ENCODE measurements at places on chromosomes 2 and 18. TPM values are rescaled to one million over a fixed set of nuclear protein-coding genes. Genes with fewer than 3 reads are reported as not detected.

PLGLB1 gene
- 0.35 TPM for total RNA-seq

C2orf78 gene
- total RNA-seq: not detected

NFATC1 gene
- 80.8 TPM for total RNA-seq

L3MBTL4 gene
- 0.49 TPM for total RNA-seq

MFSD6 gene
- total RNA-seq: 38.2 TPM

SIX2 gene
- total RNA-seq: not detected

ONECUT2 gene
- total RNA-seq: 0.03 TPM

ANKRD29 gene
- total RNA-seq: not detected

LONRF2 gene
- total RNA-seq: 0.03 TPM

ABCG8 gene
- 0.05 TPM for total RNA-seq

DPP4 gene
- 8.6 TPM for total RNA-seq

DNA sequence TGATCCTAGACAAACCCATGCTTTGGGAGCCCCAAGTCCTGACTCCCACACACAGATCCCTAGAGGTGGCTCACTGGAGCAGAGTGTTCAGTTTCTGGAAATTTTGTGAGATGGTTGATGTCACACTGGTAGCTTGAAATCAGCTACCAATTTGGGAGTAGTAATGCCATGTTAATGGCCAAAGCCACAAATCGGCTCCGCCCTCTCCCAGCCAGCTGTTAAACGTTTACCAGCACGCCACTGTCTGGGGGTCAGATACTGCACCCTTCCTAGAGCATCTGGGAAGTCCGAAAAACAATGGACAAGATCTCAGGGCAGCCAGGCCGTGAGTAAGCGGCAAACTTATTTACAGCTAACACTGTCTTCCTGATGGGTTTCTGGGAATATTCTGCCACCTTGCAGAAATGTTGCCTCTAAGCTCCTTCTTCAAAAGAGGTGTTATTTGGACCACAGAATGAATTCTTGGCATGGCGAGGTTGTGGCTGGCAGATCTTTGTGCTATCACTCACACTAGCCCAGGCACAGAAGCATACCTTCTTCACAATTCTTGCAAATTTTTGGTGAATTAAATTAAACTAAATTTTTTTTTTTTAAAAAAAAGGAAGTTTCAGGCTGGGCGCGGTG lies 60.2 kb upstream of the FZD7 start:
- DNase-seq: no peak

DNA sequence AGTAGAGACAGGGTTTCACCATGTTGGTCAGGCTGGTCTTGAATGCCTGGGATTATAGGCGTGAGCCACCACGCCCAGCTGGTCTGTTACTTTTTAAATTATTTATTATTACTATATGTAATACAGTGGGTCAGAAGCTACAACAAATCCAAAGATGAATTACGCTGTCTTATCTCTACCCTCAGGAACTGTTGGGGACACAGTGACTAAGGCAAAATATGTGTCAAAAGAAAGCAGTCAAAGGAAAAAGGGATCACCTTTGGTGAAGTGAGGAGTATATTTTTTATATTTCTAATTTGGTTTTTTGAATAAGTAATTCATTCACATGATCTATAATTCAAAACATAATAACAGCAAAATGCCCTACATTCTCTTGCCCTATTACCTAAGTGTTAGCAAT lies 4.7 kb downstream of the CREB1 start:
- DNase-seq: no peak

DNA sequence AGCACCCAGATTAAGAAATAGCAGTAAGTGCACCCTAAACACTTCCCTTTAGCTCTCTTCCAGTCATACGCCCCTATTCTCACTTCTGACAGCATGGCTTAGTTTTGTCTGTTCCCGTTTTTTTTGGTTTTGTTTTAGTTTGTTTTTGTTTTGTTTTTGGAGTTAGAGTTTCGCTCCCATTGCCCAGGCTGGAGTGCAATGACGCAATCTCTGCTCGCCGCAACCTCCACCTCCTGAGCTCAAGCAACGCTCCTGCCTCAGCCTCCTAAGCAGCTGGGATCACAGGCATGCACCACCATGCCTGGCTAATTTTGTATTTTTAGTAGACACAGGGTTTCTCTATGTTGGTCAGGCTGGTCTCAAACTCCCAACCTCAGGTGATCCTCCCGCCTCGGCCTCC lies 2067.7 kb downstream of the SUCLG1 start:
- no peak for DNase-seq

- no peak for DNase-seq
These were observed 2.8 kb downstream of the WDR54 start for GRCh38 chr2:74424139-74424992.

DNA sequence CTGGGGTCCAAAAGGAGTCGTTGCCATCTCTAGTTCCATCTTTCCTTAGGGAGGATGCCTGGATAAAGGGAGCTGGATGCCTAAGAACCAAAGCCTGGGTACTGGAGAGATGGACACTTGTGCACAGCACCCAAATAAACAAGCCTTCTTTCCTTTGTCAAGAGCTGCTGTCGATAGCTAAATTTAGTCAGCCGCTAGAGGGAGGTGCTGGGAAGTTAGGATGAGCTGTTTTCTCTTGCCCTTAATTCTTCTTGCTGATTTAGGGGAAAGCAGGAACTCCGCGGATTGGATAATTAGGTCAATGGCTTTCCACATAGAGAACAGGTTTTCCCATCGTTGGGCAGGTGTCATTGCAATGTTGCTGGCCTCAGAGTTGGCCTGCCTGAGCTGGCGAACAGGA lies 30.9 kb upstream of the SERPINB12 start:
- DNase-seq: no peak

DNA sequence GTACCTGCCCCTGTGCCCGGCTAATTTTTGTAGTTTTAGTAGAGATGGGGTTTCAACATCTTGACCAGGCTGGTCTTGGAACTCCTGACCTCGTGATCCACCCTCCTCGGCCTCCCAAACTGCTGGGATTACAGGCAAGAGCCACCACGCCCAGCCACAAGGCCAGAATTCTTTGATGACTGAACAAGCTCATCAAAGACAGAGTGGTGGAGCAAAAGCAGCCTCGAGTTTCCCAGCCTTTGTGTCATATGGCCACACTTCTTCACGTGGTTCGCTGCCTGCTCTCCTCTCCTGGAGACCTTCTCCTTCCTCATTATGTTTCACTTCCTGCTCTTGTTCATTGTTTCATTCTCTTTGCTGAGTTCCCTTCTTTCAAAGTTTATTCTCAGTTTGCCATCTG lies 9.9 kb upstream of the NPC1 start:
- DNase-seq: no peak

GRCh38 chr18:75041586-75041985 lies 167.4 kb downstream of the PTGR3 start:
- DNase-seq: no peak

DNA sequence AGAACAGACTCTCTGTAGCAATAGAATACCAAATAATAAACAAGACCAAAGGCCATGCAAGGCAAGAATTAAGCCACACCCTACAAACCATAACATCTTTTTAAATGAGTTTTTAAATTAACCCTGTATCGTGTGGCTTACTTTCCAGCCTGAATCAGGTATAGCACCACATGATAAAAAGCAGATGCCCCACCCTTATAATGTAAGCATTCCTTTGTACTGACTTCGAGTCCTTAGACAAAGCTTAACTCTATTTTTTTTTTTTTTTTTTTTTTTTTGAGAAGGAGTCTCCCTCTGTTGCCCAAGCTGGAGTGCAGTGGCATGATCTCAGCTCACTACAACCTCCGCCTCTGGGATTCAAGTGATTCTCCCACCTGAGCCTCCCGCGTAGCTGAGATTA lies 1.7 kb upstream of the C2orf42 start:
- DNase-seq: no peak

DNA sequence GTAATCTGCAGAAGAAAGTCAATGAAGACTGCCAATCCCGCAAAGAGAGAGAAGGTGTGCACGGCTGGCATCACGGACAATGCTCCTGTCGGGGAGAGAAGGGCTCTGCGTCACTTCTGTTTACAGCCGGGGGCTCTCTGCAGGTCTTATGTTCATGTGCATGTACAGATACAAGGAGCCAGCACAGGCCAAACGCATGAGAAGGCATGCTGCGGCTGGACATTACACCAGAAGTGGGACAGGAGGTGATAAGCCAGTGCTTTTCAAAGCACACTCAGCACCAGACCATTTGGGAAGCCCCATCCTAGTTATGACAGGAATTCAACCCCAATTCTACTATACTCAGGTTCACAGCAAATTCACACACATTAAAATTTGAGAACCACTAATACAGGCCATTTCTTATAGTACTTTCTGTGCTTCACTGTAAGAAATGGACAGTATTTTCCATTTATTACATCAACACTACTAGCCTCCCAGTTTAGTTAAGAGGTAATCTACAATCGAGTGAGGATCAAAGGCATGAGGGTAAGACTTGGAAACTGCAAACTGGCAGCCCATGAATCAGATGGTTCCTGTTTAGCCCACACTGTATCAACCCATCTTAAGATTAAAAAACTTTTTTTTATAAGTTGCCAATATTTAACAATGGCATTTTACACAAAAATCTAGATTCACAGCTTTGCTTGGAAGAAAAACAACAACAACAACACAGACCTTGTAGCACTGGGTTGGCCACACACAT lies 38.2 kb downstream of the RMC1 start:
- DNase-seq: no peak

DNA sequence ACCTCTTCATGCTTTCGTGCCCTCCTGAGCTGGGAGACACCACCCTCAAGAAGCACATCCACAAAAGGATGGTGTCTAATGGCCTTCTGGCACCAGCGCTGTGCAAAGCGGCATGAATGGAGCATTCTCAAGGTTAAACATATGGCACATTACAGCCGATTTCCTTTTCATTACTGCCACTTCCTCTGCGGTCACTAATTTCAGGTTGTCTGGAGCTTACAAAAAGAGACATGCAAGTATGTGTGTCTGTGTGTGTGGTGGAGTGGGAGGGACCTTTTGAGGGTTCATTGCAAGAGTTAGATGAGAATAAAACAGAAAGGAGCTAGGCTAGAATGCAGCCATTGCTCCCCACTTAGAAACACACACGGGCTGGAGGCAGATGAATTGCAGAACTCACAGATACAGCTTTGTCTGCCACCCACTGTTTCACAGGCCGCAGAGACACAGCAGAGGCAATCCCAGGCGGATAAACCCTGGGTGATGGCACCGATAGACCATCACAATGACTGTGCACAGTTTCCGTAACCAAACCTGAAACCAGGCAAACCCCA lies 76.0 kb downstream of the TGIF1 start:
- peak; percentile 9 for DNase-seq

GRCh38 chr2:61658841-61659780 lies 121.0 kb upstream of the XPO1 start:
- no peak for DNase-seq

DNA sequence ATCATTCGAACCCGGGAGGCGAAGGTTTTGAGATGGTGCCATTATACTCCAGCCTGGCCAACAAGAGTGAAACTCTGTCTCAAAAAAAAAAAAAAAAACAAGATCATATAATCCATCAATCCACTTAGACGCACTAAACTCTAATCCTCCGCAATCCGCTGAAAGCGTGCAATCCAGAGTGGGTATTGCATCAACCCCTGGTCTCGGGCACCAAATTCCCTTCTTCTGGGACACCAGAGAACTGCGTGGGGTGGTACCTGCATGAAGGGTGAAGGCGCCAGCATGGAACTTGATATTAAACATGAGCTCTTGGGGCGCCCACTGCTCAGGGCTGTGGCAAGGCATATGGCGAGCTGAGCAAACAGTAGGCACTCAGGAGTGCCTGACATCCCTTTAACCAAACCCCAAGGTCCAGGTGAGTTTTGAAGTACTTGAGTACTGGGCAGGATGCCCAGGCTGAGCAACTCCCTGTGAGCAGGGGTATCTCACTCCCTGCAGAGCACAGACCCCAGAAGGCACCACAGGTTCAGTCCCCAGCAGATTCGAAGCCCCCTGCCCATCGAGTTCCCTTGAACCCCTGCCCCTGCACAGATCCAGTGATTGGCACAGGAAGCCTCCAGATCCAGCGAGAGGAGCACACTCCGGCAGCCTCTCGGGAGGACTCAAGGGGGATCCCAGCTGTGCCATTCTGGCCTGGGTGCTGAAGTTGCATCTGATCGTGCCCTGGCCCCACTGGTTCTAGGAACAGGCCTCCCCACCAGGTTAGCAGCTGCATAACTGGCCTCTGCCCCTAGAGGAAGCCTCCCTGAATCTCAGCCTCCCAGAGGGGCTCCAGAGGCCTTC lies 8.0 kb downstream of the ALPI start:
- DNase-seq: no peak

GRCh38 chr2:1823187-1824169 lies 79.2 kb upstream of the PXDN start:
- no peak for DNase-seq

DNA sequence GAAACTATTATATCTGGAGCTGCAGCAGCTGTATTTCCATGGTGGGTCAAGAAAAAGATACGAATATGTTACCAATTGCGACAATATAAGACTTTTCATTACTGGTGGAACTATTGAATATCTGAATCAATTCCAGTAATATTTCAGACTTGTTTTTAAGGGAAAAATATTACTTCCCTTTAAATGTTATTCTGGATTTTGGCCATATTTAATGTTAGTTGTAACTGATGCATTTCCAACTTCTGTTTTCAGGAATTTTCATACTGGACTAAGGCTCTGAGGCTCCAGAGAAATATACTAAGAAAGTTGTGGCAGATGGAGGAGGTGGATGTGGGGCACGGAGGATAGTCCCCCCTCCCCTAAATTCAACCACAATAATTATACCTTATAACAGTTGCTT lies 555.2 kb upstream of the SETBP1 start:
- DNase-seq: no peak

DNA sequence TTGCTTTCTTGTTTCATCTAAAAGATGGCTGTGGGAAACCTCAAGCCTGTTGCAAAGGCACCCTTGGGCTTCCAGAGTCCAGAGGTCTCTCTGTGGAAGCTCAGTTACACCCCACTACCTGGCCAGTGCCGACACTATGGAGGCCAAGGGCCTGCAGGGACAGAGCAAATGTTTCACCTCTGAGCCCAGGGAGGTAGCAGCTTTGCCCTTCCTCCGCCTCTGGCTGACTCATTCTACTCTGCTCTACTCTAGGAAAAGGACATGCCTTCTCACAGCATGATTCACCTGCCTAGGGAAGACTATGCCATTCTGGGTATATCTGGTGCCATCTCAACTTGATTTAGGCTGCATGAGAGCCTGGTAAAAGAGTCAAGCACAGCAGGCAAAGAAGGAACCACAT lies 12.2 kb downstream of the MYOM1 start:
- no peak for DNase-seq

DNA sequence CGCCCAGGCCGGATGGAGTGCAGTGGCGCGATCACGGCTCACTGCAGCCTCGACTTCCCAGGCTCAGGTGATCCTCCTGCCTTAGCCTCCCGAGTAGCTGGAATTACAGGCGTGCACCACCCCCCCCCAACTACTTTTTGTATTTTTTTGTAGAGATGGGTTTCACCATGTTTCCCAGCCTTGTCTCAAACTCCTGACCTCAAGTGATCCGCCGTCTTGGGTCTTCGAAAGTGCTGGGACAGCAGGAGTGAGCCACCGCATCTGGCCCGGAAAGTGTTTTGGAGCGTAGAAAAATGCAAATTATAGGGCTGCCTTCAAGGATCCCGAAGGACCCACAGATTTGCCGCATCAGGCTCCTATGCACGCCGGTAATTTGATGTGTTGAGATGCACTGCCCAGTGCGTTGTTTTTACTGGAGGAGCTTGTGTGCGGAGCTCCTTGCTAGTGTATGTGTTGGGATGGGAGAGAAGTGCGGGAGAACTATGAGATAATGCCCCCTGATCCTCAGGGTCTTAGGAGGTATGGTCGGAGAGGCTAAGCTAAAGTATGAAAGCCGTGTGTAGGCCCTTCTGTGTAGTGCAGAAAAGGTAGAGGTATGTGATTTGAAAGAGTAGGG lies 1.2 kb upstream of the CLASP1 start:
- DNase-seq: no peak
